ENCODE measurements at places on chromosomes 4 and X.

DNA sequence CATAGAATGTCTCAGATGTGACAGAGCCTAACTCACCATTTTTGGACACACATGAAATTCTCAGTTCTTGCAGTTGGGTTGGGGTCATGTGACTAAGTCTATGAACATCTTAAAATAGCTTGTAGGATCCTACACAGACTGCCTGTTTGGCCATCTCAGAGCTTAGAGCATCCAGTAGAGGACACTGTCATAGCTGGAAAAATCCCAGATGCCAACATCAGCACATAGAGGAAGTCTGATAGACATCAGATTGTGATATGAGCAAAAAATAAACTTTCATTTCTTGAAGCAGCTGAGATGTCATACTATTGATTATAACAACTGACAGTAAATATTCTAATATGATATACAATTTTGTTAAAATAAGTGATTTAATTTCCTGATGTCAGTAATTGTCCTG, 207.1 kb downstream of the TRAM1L1 start:
- DNase-seq: no peak

DNA sequence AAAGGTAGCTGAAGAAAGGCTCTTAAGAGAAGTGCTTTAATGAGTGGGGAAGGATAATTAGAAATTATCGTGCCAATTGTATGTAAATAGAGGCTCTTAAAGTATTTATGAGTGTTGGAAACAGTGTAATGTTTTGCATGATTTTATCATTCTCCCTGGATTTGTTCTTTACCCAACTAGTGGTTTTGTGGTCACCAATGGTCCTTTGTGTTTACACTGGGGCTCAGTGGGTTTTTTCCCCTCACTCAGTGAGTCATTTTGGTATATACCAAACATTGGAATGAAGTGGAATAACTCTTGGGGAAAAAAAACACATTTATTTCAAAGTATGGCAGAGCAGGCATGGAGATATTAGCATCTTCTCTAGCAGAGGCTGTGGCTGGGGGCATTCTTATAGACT, 20.8 kb upstream of the LGI2 start:
- DNase-seq: no peak

GRCh38 chr4:98652996-98653395, 5.4 kb downstream of the TSPAN5 start:
- DNase-seq: no peak

DNA sequence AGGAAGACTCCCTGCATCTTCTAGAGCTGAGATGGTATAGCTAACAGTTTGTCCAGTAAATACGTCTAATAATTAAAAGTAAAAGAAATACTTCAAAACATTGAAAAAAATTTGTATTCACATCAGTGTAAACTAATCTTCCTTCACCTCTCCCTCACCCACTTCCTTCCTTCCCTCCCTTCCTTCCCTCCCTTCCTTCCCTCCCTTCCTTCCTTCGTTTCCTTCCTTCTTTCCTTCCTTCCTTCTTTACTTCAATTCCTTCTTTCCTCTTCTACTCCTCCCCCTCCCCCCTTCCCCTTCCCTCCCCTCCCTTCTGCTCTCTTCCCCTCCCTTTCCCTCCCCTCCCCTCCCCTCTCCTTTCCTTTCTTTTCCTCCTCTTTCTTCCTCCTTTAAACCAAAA, 103.7 kb downstream of the POU4F2 start:
- DNase-seq: no peak

DNA sequence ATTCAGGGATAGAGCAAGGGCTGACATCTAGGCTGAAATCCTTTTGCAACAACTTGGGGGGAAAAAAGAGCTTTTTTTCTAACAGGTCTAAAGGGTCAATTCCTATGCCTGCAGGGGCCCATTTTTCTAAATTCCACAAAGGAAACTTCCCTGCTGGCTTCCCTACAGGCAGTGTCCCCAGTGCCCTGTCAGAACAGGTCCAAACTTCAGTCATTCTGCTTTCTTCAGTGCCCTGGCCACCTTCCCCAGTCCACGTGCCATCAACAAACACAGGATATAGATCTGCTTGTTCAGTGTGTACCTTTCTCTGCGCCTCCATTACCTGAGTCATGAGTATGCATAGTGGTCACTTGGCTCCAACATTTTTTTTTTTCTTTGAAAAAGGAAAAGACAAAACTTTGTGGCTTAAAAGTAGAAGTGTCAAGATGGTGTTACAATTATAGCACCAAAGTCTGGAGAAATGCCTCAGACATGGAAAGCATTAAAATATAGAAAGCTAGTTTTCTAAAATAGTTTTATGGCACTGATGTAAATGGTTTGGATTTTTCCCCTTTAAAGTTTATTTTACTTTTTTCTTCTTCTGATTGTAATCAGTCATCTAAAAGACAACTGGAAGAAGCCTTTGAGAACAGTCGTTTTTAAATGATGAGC, 84.0 kb upstream of the JADE1 start:
- DNase-seq: no peak

- no peak for DNase-seq
These were observed 252.6 kb upstream of the ETNPPL start for GRCh38 chr4:109015413-109015810.

- no peak for DNase-seq
These were observed 1.2 kb downstream of the CTSO start for GRCh38 chr4:155952501-155952901.

GRCh38 chr4:90318193-90318592, 191.0 kb downstream of the CCSER1 start:
- DNase-seq: no peak
